ENCODE measurements at places on chromosomes 13 and 19.

DNA sequence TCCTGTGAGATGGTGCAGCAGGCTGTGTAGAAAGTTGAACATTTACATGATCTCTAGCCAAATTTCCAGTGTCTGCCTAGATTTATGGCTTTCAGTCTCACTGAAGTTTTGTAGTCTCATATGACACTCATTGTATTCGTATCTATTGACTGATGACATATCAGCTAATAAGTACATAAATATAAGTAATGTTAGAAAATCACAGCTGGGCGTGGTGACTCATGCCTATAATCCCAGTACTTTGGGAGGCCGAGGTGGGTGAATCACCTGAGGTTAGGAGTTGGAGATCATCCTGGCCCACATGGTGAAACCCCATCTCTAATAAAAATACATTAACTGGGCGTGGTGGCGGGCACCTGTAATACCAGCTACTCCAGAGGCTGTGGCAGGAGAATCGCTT, 54.7 kb upstream of the HTR2A start:
- DNase-seq = no peak

DNA sequence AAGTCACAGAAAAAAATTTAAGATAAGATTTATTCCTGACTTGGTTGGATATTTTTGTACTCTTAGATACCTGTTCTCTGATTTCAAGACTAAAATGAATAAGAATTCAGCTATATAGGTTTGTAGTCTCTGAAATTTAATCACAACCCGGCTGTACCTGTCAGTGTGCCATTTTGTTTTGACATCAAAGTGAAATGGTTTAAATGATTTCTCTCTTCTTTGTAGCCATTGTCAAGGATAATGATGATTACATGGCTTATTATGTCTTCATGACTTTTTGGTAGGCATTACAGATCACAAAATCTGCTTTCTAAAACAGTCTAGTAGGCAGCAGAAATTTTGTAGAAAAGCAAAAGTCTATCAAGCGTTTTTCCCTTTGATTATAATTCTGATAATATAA, 72.5 kb downstream of the PCDH17 start:
- DNase-seq = no peak

DNA sequence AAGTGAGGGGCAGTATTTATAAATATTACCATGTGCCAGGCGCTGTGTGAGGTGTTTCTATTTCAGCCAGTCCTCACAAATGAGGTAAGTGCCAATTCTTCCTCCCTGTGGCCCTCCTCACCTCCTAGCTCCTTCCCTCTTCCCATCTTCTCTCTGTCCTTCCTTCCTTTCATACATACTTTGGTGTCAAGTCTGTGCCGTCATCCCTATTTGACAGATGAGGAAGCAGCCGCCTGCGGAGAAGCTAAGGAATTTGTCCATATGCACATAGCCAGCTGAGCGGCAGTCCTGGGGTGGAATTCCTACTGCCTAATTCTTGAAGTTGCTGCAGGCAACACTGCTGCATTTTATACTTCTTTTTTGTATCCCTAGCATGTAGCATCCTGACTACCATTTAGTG, 150.8 kb downstream of the B3GLCT start:
- DNase-seq = no peak

DNA sequence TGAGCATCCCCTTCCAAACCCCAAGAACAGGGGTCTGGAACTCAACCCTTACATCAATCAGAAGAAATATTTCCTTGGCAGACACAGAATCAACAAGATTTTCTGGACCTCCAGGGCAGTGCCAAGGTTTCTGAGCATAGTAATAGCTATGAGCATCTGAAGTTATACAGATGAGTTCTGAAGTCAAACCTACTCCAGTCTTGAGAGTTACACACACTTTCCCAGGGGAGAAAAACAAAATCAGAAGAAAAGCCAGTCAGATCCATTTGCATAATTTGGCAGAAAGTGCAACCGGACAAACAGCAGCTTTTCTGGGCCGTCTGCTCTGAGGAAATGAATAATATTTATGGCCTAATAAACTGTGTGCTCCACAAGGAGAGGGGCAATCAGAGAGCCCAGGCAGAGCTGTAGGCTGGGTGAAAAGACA, 93.1 kb downstream of the KL start:
- no peak for DNase-seq

DNA sequence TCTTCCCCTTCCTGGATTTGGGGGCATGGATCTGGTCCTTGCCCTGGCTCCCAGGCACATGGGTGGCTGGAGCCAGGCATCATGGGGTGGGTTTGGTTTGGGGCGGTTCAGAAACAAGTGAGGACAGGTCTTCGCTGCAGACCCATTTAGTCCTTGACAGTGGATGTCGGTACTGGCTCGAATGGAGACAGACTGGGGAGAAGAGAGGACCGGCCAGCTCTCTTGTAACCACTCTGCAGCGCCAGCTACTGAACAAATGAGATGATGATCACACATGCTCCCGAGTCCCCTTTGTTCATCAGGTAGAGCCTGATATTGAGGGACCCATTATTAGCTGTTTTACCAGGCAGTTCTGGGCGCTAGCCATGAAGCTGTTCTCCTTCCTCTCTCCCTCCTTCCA, 64.5 kb downstream of the CHST8 start:
- DNase-seq = no peak

GRCh38 chr13:46629811-46630413, 76.9 kb downstream of the LRCH1 start:
- no peak for DNase-seq

- DNase-seq = no peak
These were observed 53.9 kb upstream of the ZNF730 start for GRCh38 chr19:23062921-23063320.

DNA sequence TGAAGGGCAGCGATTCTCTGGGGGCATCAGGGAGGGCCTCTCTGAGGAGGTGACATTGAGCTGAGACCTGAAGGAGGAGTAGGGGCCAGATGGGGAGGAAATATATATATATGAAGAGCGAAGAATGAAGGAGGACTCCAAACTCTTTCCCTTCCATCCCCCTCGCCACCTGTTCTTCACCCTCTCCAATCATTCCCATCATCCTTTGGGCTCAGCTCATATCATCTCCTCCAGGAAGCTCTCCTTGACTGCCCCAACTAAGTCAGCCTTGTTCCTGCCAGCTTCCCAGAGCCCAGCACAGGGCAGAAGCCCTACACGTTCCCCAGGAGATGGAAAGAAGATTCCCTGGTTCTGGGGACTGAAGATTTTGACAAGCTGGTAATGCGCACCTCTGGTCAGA, 33.0 kb upstream of the SEMA6B start:
- no peak for DNase-seq

- no peak for DNase-seq
These were observed 1.6 kb upstream of the CACNG6 start for GRCh38 chr19:53989600-53990533.

- no peak for DNase-seq
These were observed 24.8 kb downstream of the ADPRHL1 start for GRCh38 chr13:113428469-113428865.

- peak; percentile 45 for DNase-seq
These were observed 18.9 kb upstream of the ZSCAN5A start for GRCh38 chr19:56333506-56333905.

DNA sequence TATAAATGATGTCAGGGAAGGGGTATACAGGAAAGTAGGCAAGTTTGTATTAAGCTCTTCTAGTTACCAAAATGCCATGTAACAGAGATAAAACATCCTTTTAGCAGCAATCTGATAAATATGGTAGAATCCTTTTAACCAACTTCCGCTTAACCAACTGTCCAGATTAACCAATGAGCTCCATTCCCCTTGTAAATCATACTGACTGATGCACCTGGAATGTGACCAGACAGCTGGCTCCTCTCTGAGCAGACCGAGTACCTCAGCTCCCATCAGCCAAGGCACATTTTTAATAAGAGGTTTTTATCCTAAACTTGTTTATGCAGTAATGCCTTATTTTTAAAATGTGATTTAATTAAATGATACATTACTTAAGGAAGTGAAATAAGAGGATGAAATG, 66.4 kb downstream of the KLF12 start:
- no peak for DNase-seq

DNA sequence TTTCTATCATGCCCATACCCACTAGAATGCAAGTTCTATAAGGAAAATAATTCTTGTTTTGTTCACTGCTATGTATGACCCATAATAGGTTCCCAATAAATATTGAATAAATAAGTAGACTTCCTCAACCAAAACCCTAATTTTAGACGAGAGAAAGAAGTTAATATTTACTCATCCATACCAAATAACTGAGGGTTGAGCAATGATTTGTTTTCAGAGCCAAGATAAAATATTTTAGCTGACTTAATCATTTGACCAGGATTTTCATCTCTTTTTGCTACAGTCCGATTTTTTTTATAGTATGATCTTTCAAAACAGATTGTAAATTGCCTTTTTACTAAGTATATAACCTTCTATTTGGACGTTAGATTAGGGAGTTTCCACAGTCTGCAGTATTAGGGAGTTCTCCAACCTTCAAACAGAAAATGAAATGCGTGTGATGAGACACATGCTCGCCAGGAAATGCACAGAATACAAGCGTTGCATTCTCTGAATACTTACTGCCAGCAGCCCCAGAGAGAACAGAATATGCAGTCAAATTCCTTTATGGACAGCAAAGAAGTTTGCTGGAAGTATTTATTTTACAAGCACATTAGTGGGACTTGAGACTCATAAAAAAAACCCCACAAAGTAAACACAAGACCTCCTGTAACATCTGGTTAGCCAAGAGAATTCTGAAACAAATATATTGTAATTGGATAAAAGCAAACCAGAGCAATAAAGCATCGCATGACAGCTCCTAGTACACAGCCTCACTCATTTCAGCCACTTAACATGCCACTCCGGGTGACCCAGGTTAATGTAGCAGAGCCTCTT, 230.0 kb downstream of the MYO16 start:
- peak; percentile 62 for DNase-seq

DNA sequence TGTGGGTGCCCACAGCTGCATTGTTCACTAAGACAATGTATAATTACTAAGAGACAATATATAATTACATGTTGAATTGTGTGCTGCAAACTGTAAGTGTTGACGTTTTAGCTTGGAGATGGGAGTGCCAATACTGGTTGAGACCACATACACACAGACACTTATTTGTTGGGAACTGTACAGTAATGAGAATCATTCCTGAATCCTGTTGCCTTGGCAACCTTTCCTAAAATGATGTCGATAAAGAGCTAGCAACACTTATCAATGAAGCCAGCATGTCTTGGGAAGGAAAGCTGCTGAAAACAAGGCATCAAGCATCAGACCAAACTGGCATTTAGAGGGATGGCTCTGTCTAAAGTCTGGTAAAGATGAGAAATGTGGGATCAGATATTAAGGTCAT, 51.3 kb downstream of the PCDH8 start:
- no peak for DNase-seq

DNA sequence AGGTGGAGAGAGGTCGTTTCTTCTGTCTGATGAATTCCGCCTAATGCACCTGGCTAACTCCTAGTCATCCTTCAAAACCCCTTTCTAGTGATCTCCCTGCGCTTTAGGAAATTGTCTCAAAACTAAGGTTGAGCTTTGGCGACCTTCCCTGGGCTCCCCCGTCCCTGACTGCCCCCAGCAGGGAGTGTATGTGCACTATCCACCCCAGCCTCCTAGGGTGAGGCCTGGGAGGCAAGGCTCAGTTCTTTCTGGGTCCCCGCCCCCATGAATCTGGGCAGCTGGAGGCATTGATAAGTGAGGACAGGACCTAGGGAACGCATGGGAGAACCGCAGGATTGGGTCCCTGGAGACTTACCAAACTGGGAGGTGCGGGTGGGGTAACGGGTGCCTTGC, 378 bp downstream of the TLE6 start:
- DNase-seq = no peak

- no peak for DNase-seq
These were observed 26.6 kb upstream of the ZNF331 start for GRCh38 chr19:53511357-53511756.

GRCh38 chr13:51632591-51633362, 48.5 kb downstream of the WDFY2 start:
- DNase-seq = no peak

DNA sequence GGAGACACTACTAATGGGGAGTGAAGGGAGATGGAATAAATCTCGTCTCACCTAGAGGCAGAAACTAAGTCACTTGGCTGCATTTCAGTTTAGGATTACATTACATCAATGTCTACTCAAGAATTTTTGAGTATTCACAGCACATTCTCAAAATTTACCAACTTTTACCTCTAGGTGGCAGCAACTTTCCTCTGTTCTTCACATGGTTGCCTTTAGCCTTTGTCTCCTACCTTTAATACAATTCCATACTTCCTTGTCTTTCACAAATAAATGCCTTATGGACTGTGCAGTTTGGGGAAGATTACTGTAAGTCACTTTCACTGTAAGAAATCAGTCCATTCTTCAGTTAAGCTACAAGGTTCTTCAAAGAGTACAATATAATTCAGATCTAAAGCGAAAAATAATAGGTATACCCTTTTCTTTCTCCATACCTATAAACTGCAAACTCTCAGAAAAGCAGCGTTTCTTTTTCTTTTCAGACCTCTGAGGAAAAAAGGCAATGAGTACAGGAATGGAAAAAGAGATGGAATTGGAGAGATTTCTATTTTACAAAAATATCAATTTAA, 379.4 kb downstream of the KLF12 start:
- peak; percentile 43 for DNase-seq
